B cell (primary cell): ENCODE measurements at places on chromosomes 7 and 10.
A peak's percentile ranks its signal among the peaks of the same experiment; 100 is the strongest.

GRCh38 chr10:56632537-56632936 is 271.5 kb upstream of the ZWINT start:
- no peak for DNase-seq

DNA sequence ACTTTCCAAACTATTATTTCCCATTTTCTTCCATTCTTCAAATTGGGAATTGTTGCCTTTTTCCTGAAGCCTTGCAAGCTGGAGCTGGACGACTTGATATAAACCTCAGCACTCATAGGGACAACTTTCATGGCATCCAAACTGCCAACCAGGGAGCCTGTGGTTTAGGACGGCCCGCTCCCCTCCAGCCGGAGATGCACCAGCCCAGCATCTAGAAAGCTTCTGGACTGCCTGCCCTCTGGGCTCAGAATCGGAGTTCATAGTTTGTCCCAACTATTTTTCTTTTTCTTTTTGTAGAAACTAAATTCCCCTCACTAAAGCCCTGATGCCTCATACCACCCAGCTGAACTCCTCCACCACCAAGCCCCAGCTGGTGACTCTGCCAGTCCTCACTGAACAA is 200.3 kb downstream of the DNAJB6 start:
- DNase-seq, result no peak

DNA sequence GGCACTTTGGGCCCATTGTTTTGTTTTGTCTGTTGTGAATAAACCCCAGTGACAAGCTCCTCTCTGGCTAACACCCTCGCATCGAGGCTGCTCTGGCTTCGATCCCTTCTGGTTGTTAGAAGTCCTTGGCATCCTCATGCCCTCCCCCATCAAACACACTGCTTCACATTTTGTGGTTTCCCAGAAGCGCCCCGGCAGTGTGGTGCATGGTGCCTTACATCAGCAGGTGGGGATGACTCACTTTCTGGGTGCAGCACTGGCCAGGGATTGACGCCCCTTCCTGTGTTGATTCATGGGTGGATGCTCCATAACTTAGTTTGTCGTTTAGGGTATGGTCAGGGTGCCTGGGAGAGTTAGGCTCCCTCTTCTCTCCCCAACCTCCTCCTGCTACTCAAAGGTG is 51.4 kb downstream of the PLPP4 start:
- DNase-seq, result no peak

GRCh38 chr10:51030480-51030879 is 43.8 kb upstream of the PRKG1 start:
- no peak for DNase-seq

GRCh38 chr7:79968894-79969293 is 165.7 kb upstream of the GNAI1 start:
- no peak for DNase-seq

- no peak for DNase-seq
These were observed 160.3 kb upstream of the SEMA3A start for GRCh38 chr7:84354866-84355265.

DNA sequence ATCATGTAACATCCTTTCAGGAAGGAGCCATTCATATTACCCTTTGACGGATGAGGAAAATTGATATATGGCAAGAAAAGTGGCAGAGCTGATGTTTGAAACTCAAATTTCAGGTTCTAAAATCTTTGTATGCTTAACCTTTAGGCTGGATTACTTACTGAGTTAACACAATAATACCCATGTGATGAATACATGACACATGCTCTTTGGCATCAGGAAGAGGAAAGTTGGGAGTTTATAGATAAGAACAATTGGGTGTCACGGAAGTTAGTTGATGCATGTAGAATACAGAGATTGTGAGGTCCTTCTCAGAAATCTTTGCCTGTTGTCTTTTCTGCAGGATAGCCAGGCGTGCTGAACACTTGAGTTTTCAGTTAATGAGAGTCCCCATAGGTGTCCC is 572.1 kb upstream of the POM121L12 start:
- no peak for DNase-seq

DNA sequence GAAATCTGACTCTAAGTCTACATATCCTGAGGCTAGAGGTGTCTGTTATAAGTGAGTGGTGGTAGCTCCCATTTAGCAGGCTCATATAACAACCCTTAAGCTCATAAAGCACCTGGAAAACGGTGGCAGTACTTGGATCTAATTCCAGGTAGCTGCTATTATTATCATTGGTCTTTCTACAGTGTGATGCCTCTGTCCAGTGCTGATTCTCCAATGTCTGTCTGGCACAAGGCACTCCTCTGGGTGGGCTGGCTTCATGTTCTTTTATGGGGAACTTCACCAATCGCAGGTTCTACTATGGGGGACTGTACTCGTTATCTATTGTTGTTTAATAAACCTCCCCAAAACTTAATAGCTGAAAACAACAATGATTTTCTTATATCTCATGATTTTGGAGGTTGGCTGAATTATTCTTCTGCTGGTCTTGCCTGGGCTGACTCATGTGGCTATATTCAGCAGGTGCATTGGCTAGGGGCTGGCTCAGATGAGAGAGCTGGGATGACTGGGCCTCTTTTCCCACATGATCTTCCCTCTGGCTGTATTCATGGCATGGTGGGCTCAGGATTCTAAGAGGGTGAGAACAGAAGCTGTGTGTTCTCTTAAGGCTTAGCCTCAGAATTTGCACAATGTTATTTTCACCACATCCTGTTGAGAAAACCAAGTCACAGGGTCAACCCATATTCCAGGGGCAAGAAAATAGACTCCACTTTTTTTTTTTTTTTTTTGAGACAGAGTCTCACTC is 93.0 kb upstream of the PCGF5 start:
- DNase-seq, result no peak

DNA sequence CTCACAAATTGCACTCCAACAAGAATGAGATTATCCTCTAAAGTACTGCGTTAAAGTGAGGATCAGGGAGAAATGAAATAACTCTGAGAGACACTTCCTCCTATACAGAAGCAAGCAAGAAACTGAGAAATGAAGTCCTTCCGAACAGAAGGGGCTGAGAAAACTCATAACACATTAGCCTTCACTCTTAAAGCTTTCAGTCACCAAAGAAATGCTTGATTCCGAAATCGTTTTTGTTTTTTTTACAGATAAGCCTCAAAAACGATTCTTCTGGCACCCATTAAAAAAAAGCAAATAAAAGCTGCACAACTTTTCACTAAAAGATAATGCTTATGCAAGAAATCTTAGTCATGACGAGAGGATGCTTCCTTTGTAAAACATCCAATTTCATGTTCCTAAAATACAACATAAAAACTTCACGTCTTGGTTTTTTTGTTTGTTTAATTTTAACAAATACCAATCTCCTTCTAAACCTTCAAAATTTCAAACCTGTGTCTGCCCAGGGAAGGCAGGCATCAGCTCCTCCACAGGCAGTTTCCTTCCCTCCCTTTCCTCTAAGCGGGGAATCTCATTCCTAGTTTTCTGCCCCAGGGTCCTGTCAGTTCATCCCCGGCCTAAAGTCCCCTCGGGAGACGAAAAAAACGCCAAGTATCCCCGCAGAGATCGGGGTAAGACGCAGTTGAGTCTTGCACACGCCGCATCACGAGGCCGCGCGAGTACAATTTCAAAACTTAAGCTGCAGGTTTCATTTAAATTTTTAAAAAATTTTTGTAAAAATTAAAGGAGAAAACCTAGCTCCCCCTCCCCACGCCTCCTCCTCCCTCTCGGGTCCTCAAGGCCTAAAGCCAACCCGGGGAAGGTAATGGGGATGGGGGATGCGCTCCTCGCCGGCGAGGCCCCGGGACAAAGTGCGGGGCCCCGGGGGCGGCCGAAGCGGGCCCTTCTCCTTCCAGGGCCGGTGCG is 1.1 kb downstream of the BAZ1B start:
- peak; percentile 27 for DNase-seq

- no peak for DNase-seq
These were observed 157.3 kb downstream of the LRRC4 start for GRCh38 chr7:127873715-127874636.
